Activated naive CD8-positive, alpha-beta T cell treated with anti-CD3 and anti-CD28 coated beads, Interleukin-2, amount 10 ng/mL, durations not matched to agents 7 days and 5 days (primary cell): ENCODE measurements at places on chromosomes 1 and 21. TPM values are rescaled to one million over a fixed set of nuclear protein-coding genes. Genes with fewer than 3 reads are reported as not detected.

GRCh38 chr1:101509370-101509769, 272.6 kb downstream of the S1PR1 start:
- no peak for DNase-seq

The TEDDM1 gene
- total RNA-seq: not detected

The NCF2 gene
- total RNA-seq: 8.0 TPM

GRCh38 chr1:89686520-89686919, 53.6 kb downstream of the LRRC8C start:
- no peak for DNase-seq

DNA sequence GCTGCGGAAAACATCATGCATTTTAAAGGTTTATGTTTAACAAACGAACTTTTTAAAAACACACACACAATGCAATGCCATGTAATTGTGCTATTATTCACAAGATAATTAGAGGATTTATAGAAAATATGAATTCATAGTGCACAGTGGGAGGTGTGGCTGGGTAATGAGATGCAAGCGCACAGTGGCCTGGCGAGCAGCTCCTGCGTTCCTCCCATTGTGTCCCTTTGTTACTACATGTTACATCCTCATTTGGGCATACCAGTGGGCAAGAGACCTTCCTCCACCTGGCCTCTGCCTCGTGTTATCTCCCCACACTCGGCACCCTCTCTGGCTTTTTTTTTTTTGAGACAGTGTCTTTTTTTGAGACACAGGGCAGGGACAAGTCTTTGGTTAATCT, 30.0 kb upstream of the TENT5B start:
- DNase-seq: no peak
